ENCODE measurements at places on chromosomes 13 and 19.

- no peak for DNase-seq
Measured at GRCh38 chr13:113544071-113544891, 40.3 kb upstream of the TFDP1 start.

- DNase-seq: no peak
Measured at GRCh38 chr19:55088543-55089341, 13.1 kb downstream of the EPS8L1 start.

DNA sequence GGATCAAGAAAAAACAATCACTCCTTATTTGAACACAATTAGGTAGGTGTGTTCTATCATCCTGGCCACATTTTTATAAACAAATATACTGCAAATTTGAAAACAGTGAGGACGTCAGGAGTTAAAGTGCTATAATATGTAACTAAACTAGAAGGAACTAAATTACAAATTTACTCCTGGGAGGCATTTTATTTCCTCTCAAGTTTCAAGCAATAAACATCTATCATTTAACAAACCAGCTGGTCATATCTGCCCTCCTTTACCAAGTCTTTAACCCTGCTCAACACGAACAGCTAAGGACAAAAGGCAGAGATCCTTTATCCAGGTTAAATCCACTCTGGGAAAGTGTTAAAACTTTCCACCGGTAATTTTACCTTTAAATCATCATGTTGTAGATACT is 26.5 kb downstream of the ANKRD10 start:
- no peak for DNase-seq

DNA sequence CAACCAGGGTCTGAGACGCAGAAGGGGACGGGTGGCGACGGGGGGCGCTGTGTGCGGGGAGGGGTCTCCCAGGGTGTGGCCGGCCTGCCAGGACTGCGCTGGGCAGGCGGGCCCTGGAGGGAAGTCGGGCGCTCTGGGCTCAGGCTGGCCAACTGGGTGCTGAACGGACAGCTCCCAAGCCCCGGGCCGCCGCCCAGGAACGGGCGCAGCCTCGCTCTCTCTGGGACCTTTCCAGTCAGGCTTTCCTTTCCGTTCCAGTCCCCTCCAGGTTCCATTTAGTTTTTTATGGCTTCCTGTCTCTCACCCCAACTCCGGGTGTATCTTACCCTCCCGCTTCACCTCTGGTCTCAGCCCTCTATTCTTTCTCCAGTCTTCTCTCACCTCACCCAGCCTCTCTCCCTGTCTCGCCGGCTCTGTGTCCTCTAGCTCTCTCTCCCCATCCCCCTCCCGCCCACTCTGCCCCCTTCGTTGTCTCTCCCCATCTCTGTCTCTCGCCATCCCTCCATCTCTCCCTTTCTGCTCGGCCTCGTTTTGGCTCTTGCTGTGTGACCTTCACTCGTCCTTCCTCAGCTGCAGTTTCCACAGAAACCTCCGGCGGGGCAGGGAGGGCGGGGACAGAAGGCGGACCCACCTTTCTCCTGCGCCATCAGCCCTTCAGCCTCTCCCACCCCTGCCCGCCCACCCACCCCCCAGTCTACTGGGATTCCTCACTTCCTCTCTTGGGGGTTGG is 3.3 kb upstream of the ATP1A3 start:
- DNase-seq: no peak

GRCh38 chr13:30375265-30375835 is 46.9 kb upstream of the UBE2L5 start:
- no peak for DNase-seq

DNA sequence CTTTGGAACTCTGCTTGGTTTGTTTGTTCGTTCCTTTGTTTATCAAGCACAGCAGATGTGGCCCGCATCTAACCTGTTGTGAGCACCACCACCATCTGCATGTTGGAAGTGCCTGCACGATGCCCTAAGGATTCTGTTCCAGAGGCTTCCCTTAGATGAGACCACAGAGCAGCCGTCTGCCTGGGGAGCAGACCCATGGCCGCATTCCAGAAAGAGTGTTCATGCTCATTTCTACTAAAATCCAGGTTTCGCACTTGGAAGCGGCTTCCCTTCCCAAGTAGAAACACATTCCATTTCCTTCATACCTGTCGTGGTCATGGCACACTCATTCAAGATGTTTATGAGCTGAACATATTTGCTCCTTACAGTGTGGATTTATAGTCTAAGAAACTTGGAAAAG is 27.2 kb downstream of the COL4A2 start:
- no peak for DNase-seq

DNA sequence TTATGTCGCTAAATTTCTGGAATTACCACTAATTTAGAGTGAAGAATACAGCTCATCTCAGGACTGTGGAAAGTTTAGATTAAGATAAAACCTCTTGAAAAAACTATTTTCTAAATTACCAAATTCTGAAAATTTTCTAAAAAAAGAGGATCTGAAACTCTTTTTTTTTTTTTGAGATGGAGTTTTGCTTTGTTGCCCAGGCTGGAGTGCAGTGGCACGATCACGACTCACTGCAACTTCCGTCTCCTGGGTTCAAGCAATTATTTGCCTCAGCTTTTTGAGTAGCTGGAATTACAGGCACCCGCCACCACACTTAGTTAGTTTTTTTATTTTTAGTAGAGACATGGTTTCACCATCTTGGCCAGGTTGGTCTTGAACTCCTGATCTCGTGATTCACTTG is 16.6 kb upstream of the ZNF253 start:
- no peak for DNase-seq

All from vagina (tissue), 2 donors.